Hypothalamus (tissue), 51 donors: ENCODE measurements at places on chromosomes 12 and 14.

DNA sequence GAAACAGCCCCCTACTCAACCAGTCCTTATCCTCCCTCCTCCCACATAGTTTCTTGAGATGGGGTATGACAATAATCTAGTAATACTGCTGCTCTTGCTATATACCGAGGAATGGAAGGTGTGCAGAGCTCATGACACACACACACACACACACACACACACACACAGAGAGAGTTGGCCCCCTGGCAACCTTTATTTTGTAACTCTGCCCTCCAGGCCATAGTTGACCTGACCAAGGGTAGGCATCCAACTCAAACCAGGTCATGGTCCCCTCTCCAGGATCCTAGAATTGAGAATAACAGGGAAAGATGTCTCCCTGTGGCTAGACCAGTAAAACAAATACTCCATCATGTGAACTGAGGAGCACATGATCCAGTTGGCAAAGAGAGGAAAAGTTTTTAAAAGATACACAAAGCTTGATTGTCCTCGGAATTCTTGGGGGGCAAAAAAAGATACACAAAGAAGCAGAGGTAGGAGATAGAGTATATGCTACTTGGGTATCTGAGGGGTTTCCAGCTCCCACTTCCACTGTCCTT is 11.3 kb downstream of the ERO1A start:
- no peak for DNase-seq

DNA sequence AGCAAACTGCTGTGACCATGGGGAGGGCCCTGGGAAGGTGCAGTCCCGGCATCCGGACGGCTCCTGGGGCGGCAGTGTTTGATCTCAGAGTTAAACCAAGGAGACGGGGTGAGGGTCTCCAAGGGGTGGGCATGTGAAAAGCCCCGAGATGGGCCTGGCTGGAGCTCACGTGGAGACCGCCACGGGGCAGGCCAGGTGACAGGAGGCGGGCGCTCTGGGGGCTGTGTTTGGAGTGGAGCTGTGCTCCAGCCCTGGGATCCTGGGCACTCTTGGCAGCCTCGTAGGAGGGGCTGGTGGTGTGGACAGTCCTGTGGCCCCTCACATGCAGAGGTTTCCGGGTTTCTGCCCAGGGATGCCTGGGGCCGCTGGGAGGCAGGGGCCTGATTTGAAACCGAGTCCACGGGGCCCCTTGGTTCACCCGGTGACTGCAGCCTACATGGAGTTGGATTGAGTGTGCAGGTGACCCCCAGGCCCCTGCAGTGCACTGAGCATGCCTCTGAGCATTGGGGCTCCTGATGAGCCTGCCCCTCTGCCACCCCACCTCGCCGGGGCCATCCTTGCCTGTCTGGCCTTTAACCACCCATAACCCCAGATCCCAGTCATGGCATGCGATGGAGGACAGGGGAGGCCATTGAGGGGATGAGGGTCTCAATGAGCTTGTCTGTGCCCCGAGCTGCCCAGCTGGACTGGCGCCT is 8.4 kb downstream of the KIF26A start:
- no peak for DNase-seq

DNA sequence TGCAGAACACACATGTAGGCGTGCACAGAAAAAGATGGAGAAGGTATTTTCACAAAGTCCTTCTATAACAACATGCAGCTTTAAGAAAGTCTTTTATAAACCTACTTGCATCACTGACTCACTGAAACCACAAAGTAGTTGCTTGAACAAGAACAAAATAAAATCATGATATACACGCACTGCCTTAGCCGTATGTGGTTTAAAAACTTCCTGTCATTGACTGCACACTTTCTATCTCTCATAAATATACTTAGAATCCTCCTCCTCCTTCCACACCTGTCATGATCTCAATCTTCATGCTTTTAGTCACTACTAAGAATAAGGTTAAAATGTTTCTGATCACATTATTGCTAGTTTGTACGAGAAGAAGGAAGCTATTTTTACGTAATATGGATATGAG is 31.8 kb upstream of the RAD51AP1 start:
- DNase-seq, result no peak

DNA sequence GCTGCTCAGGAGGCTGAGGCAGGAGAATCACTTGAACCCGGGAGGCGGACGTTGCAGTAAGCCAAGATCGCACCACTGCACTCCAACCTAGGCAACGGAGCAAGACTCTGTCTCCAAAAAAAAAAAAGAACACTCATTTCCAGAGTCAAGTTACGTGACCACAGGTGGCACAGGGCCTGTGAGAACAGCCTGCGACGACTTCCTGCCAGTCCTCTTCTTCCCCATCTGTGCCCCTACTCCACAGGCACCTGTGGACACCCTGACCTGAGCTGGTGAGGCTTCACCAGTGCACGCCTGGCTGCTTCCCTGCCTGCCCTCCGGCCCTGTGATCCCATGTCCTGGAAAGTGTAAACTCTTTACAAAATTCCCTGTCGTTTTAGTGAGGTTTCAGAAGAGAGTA is 77.7 kb downstream of the PPP2R5C start:
- DNase-seq, result no peak

- DNase-seq, result no peak
Observed at GRCh38 chr12:88986056-88986455, 366.2 kb downstream of the DUSP6 start.

- no peak for DNase-seq
Observed at GRCh38 chr12:64030155-64030554, 185.7 kb downstream of the SRGAP1 start.

GRCh38 chr14:22002860-22003284 is 329.3 kb upstream of the OR4E1 start:
- DNase-seq, result no peak

DNA sequence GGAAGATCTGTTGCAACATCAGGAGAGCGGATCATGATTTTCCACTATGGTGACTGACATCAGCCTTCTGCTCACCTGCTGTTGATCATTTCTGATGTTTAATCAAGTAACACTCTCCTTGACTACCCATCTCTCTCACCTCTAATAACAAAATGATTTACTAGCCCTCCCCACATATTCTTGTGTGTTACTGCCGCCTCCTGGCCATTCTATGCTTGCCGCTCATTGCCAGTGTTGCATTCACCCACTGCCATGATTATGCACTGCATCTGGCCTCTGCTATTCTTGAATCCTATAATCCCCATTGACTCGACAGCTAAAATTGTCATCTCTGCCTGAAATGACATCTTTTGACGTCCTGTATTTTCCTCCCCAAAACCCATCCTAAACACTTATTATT is 113.8 kb downstream of the RERGL start:
- DNase-seq, result no peak
